Activated T-helper 1 cell treated with anti-CD3 and anti-CD28 coated beads, Interleukin-2, amount 50 U/mL, for 16 hours (primary cell): ENCODE measurements at places on chromosomes 16 and 17.

DNA sequence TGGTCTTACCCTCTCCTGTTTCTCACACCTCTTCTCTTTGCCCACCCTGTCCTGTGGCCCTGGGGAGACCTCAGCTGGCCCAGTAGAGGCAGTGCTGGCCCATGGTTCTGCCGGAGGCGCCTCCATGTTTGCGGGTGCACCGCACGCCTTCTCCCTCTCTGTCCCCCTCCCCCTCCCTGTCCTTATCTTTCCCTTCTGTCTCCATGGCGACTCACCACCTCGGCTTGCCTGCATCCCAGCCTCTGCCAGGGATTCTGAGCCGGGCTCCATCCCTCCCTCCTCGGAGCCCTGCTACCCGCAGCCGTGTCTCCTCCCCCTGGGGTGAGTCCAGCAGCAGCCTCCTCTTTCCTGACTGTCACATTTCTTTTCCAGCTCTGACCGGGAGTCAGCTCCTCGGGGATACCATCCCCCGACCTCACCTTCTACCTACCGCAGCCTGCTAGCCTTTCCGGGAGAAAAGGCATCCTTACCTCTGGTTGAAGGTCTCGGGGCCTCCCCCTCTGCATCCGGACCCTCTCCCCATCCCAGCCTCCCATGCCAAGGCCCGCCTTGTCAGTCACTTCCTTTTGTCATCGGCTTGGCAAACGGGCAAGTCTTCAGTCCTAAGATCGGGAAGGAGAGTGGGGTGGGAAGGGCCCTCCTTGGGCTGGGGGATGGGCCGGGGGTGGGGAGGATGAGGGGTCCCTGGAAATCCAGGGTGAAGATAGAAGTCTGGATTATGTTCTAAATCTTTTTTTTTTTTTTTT, at the start of gene RNF112:
Gene RNF112 (plus strand): TSS at position 358 of the 746 bp plus-strand sequence. CDS start 177 bp downstream, at position 535.
- DNase-seq, result no peak

GRCh38 chr16:57883953-57884654, 81.8 kb upstream of the KIFC3 start:
- no peak for DNase-seq

GRCh38 chr17:79131701-79132100, 57.1 kb downstream of the ENGASE start:
- DNase-seq, result no peak

GRCh38 chr16:49200223-49200820, 81.3 kb downstream of the CBLN1 start:
- DNase-seq, result no peak

DNA sequence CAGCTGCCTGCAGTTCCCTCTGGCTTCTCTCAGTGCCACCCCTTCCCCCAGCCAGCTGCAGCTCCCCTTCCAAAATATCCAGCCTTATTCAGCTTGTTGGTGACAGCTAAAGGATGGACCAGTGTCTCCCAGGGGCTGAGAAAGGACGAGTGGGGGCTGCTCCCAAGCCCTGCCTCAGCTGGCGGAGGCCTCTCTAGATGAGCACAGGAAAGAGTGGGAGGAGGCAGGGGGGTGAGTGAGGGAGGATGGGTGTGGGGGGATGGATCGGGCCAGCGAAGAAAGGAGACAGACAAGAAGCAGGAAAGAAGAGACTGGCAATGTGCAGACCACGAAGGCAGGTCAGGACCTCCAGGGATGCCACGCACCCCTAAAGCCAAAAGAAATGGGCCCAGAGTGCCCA, 17.5 kb downstream of the PIPOX start:
- DNase-seq, result no peak
